ENCODE measurements at places on chromosomes 12 and 14.

DNA sequence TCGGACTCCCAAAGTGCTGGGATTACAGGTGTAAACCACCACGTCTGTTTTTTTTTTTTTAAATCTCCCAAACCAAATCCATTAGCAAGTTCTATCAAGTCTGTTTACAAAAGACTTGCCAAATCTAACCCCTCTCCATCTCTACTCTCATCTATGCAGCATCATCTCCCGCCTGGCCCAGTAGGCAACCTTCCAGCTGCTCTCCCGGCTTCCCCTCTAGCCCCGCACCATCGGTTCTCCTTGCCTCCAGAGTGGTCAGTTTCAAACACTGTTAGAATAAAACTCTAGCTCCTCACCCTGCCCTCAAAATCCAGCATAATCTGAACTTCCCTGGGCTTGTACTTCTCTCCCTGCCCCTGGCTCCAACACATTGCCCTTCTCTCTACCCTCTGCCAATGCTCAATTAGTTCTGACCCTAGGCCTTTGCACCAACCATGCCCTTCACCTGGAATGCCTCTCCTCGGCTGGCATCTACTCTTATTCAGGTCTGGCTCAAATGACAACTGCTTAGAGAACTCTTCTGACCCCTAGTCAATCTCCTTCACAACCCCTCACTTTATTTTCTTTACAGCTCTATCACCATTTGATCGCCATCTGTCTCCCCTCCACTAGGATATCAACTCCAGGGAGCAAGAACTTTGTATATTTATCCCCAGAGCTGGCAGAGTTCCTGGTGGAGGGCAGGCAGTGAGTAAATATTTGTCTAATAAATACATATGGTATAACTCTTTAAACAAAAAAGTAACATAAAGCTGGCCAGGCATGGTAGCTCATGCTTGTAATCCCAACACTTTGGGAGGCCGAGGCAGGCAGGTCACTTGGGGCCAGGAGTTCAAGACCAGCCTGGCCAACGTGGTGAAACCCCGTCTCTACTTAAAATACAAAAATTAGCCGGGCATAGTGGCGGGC is 4.9 kb downstream of the WSB2 start:
- DNase-seq = no peak

- no peak for DNase-seq
These were observed 366.1 kb upstream of the TMPO start for GRCh38 chr12:98149270-98149669.

- DNase-seq = no peak
These were observed 1.1 kb downstream of the SMIM10L1 start for GRCh38 chr12:11171969-11172675.

DNA sequence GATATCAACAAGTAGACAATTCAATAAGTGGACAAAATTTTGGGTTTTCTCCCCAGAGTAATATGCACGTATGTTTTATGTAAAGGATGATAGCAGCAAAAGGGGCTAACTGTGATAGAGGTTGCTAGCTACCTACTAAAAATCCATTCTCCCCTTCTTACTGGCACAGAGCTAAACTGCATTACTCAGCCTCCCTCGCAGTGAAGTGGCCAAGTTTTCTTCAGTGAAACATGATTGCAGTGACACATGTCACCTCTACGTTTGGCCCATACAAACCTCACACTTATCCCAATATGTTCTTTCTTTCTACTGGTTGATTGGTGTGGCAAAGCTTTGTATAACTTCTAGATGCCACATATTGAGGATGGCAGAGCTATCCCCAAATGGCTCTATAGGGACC is 34.3 kb downstream of the GPR65 start:
- DNase-seq = no peak

GRCh38 chr14:61720294-61720661 is 25.0 kb downstream of the HIF1A start:
- no peak for DNase-seq

- no peak for DNase-seq
These were observed 68.0 kb upstream of the FAR2 start for GRCh38 chr12:29081101-29081500.

GRCh38 chr12:27981874-27982273 is 9.3 kb upstream of the PTHLH start:
- DNase-seq = no peak

DNA sequence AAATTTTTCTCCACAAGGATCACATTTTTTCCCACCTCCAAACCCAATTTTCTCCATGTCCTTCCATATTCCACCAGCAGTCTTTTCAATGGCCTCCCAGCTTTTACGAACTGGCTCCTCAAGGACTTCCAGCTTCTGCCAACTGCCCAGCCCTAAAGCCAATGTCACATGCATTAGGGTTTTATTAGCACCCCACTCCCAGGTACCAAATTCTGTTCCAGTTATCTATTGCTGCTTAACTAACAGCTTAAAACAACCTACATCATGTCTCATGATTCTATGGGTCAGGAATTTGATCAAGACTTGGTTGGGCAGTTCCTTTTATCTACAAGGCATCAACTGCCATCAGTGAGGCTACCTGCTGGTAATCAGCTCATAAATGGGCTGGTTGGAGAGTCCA is 151.3 kb downstream of the SPTSSA start:
- no peak for DNase-seq

DNA sequence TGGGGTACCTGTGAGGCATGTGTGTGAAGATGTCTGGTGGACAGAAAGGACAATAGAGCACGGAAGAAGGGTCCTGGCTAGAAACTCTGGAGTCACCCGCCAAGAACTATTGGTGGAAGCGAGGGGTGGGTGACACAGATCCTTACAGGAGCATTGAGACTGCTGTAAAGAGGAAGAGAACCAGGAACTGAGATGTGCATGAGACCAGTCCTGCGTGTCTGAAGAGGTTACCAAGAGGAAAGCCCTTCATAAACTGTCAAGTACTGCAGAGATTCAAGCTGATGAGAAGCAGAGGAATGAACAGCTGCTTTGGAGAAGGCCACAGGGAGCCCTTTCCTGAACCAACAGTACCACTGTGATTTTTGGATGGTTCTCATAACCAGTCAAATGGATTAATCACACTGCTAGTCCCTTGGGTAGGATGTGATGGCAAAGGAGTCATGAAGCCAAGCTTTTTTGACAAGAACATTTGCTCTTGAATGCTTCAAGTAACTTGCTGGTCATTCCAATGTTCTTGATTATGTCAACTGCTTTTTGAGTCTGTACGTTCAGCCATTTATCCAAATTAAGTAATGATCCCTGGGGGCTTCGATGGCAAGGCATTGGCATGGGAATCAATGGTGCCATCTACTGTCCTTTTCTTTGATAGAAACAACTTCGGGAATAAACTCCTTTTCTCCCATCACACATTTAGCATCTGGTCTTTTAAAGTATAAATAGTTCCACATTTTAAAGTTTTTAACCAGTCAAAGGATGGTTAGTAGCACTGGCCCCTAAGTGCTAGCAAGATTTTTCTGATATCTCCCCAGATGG is 42.9 kb downstream of the GPR135 start:
- DNase-seq = no peak

- no peak for DNase-seq
These were observed 953 bp upstream of the DCAF5 start for GRCh38 chr14:69153873-69154270.

DNA sequence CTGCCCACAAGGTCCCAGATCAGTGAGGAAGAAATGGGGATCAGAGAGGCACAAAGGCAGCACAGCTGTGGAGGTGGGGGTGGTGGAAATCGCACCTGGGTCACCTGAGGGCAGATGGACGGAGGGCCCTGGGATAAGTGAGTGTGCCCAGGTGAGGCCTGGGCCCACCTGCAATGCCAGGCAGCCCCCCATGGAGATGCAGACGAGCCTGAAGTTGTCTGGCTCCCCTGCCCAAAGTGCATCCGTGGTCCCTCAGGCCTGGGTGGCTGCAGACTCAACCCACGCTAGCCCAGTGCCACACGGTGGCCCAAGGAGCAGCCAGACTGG is 84.9 kb downstream of the NCOR2 start:
- DNase-seq = no peak

DNA sequence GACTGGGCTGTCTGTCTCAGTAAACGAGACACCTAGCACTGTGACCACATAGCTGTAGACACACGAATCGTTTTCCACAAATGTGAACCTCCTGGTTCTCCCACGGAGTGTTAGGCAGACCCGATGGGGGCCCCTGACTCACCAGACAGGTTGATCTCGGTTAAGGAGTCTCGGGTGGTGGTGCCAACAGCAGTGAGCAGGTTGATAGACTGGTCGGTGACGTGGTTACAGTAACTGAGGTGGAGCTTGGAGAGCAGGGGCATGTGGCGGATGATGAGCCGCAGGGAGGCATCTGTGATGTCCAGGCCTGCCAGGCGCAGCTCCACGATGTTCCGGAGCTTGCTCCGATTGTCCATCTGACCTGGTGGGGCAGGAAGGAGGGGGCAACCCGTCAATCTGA is 39.8 kb downstream of the RNF34 start:
- DNase-seq = no peak

DNA sequence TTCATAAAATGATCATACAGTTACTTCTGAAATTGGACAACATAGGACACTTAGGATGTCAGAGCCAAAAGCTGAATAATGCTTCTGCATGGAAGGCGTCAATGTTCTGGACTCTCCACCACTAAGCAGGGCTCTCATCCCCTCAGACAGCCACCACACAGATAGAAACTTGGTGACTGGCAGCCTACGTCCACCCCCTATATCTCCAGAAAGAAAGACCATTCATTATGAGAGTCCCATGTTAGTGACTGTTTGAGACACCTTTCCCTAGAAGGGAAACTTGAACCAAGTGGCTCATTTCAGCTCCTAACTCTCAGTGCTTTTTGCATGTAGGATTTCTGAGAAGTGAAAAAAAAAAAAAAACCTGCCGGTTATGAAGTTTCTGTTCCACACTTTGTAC is 251.0 kb upstream of the FKBP4 start:
- no peak for DNase-seq

GRCh38 chr14:69473260-69473659 is 11.3 kb upstream of the PLEKHD1 start:
- no peak for DNase-seq

GRCh38 chr12:132561427-132562156 is 48.8 kb downstream of the LRCOL1 start:
- DNase-seq = no peak

DNA sequence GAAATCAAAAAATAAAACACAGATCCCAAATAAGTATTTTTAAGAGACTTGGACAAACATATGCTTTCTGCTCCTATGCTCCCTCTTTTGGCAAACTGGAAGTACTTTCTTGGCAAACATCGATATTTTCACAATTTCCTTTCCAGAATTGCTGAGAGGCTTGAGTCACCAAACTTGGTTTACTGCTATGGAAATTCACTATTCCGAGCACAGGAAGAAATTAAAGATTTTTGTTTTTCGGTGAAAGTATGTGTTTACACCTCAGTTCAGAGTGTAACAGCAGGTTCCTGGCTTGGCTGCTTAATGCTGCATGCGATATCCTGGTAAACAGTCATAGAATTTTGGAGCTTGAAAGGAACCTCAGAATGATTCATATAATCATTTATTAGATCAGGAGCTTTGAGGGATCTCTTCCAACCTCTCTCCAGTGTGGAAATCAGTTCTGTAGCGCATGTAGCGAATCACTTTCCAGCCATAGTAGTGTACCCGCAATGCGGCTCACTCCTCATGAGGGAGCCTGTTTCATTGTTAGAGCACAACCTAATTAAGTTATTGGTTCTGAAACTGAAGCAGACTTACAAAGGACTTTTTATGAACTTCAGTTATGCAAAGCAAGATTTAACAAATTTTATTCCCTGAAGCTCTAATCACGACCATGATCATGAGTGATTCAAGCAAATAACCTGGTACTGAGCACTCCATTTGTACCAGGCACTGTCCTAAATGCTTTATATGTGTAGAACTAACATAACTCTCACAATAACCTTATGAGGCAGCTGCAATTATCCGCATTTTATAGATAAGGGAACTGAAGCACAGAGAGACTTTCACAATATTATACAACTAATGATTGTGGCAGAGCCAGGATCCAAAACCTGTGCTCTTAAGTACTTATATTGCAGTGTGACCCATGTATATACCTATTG is 56.4 kb upstream of the ATP2A2 start:
- DNase-seq = peak; percentile 50

DNA sequence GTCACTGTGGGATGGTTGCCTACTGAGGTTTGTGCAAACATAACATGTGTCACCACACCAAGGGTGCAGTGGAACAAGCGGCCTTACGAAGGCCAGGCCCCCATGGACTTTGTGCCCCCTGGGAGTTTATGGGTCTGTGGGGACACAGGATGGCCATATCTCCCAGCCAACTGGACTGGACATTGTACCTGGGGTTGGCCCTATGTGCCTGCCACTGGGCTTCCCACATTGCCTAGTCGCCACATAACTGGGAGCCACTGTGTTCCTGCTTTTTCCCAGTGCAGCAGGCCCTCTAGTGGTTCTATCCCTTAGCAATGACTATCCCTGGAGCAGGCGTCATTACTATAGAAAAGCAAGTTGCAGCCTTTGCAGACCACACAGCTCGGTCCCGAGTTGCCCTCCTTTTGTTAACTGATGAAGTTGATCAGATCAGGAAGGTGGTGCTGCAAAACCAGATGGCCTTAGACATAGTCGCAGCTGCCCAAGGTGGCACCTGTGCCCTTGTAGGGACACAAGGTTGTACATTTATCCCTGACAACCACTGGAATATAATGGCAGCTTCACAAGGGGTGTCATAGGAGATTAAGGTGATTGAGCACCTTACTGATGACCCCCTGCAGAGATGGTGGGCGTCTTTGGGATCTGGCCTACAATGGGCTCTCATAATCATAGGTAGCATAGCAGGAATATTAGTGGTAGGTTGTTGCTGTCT is 15.2 kb upstream of the RNASE12 start:
- DNase-seq = no peak

- no peak for DNase-seq
These were observed 8.5 kb downstream of the RDH12 start for GRCh38 chr14:67710209-67710608.

DNA sequence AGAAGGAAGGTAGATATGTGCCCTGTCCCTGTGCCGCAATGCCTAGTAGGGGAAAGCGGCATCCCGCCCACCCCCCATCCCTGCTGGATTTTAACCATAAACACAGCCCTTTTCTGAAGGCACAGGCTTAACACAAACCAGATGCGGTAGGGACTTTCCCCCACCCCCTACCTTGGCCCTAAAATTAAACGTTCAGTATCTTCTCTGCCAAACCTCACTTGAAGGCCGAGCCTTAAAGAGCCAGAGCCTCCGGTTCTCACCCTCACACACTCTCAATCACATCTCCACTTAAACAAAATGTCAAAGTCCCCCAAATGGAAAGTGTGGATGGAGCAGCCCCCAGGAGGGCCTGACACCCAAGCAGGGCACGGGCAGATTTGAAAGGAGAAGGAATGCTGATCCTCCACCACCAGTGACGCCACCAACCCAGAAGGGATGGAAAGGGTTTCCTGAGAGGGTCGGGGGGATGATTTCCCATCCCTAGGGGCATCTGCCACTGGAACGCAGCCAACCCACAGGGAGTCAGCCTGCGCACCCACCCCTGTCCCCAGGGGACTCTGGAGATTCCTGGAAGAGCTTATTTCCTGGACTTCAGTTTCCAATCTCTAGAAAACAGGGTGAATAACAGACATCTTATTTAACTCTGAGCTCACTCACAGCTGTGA is 26.4 kb downstream of the ACTN1 start:
- no peak for DNase-seq

GRCh38 chr14:25132732-25133422 is 82.9 kb upstream of the STXBP6 start:
- DNase-seq = peak; percentile 39

DNA sequence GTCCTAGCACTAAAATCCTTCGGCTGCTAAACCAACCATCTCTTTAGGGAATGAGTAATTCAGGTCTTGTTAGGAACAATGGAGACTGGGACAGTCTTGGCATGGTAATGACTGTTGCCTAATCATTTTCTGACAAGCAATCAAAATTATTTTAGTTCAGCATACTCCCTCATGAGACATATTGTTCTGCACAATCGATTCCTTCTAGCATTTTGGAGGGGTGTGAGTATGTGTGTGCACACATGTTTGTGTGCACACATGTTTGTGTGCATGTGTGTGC is 2.1 kb upstream of the KRT1 start:
- no peak for DNase-seq

All from frontal cortex (tissue), 4 donors.